Hypothalamus (tissue), 51 donors: ENCODE measurements at places on chromosomes 1 and 21.

- DNase-seq: no peak
Measured at GRCh38 chr1:227559499-227559898, 3.9 kb upstream of the ZNF678 start.

DNA sequence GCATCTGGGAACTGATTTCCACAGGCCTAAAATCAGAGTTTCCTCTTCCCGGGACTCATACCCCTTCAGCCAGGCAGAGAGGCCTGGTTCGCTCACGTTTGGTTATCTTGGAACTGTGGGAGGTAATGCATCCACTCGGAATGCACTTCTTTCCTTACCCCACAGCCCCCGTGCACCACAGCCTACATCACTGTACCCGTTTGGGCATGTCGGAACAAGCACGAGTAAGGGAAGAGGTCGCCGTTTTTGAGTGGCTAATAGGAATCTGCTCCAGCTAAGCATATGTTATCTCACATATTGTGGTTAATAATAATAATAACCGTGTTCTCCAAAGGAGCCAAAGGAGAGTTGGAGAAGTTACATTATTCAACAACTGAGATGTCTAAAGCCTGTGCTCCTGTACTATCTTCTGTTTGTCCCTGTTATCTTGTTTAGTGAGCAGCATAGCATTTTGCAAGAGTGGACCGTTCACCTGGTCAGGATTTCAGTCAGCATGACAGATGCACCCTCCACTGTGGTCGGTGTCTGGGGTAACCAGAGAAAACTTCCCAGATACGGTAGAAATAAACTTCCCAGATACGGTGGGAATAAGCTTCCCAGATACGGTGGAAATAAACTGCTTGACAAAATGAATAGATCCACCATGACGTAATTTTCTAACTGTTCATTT is 198.6 kb downstream of the SDCCAG8 start:
- no peak for DNase-seq

DNA sequence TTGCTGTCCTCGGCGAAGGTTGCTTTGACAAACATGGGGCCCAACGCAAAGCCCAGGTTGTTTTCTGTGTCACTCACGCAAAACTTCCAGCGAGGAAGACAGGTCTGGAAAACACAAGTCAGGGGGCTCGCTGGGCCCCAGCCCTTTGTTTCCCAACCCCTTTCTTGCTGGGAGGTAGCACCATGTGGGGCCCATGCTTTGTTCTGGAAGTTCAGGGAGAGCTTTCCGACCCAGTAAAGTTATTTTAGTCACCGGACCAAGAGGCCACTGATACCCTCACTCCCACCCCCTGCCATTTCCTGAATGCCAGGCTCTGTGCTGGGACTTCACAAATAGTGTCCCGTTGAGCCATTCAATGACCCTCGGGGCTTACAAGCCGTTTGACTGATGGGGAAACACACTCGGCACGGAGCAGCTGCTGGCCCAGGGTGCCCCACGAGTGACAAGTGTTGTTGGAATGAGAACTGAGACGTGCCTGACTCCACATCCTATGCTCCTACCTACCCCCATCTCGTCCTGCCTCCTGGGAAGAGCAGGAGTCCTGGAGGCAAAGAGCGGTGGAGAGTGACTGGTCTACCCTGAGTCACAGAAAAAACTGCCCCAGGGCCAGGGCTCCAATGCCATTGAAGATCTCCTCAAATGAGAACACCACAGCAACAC is 52.0 kb downstream of the ECE1 start:
- no peak for DNase-seq

GRCh38 chr1:200207711-200208126 is 180.2 kb downstream of the NR5A2 start:
- no peak for DNase-seq

- DNase-seq: no peak
Measured at GRCh38 chr1:205274041-205274691, 46.4 kb downstream of the TMCC2 start.

DNA sequence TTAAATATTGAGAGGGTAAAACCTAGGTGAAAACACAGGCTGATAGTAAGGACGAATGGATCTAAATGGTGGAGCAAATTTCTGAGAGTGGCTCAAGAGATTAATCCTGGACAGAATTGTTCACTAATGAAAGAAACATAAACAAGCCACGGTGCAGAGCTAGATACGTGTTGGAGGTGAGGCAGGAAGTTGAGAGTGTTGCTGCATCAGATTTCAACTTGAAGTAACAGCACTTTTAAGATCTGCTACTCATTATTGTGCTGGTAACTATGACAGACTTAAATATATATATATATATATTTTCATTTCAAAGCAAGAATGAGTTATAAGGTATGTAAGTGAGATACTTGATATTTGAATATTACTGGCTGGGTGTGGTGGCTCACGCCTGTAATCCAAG is 64.9 kb downstream of the PTGS2 start:
- DNase-seq: no peak

GRCh38 chr1:194442901-194443575 is 1256.6 kb upstream of the B3GALT2 start:
- no peak for DNase-seq

DNA sequence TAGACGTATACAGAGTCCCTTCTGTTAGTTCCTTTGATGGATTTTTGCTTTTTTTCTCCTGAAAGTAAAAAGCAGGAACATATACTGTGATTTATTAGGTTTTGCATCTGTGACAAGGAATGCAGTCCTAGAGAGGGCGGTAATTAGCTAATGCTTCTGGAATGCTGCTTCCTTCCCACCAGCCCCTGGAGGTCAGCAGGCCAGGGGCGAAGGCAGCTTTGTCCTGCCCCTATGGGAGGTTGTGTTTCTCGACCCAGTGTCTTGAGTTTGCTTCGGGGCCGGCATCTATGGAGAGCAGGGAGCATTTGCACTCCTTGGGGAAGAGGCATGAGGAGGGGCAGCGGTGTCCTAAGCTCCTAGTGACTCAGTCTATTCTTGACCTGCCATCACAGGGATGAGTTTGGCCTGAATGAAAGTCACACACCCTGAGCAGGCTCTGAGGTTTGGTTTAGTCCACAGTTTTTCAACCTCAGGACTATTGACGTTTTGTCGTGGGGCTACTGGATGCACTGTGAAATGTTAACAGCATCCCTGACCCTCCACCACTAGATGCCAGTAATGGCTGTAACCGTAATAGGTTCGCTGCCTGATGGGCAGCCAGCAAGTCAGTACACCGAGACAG is 85.0 kb upstream of the KCNJ15 start:
- no peak for DNase-seq

DNA sequence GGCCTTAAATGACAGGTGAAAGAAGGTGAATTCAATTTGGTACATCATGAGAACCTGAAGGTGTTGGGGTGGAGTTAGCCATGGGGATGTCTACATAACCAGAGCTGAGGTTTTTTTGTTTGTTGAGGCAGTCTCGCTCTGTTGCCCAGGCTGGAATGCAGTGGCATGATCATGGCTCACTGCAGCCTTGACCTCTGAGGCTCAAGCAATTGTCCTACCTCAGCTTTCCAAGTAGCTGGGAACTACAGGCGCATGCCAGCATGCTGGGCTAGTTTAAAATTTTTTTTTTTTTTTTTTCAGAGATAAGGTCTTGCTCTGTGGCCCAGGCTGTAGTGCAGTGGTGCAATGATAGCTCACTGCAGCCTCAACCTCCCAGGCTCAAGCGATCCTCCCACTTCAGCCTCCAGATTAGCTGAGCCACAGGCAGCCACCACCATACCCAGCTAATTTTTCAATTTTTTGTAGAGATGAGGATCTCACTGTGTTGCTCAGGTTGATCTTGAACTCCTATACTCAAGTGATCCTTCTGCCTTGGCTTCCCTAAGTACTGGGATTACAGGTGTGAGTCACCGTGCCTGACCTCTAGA is 1.9 kb upstream of the MPZ start:
- DNase-seq: no peak

DNA sequence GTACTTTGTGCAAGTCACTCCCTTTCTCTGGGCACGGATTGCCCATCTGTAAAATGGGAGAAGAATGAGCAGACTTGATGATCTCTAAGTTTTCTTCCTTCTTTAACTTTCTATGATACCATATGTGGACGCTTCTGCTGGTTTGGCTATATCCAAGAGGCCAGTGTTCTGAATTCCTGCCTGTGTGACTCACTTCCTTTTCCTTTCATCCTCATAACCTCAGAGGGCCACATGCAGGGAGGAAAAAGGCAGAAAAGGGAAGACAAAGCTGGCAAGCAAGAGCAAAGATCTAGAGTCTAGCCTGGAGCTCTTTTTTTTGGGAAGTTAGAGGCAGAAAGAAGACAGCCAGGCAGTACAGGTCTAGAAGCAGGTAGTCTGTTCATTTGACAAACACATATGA is 151.2 kb downstream of the OMA1 start:
- DNase-seq: no peak

- no peak for DNase-seq
Measured at GRCh38 chr1:210397681-210398080, 69.0 kb downstream of the HHAT start.

GRCh38 chr1:22677931-22678896 is 25.2 kb downstream of the C1QB start:
- DNase-seq: no peak

DNA sequence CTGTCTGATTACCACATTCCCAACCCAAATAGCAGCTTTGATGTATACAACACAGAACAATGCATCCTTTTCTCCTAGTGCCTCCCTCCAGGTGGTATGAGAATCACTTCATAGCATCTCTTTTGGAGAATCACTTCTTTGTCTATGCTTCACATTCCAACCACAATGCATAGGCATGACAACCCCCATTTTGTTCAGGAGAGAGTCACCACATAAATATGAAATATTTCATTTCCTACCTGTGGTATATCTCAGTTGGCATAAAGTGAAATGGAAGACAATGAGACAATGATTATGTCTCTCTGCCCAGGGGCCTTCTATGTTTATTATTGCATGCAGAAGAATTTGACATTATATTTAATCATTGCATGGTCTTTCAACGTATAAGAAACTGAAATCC is 112.2 kb downstream of the BRINP2 start:
- no peak for DNase-seq

- no peak for DNase-seq
Measured at GRCh38 chr21:46202592-46203202, 18.4 kb upstream of the SPATC1L start.

- no peak for DNase-seq
Measured at GRCh38 chr1:221756830-221757551, 15.1 kb upstream of the DUSP10 start.

GRCh38 chr1:59695252-59695651 is 119.5 kb upstream of the HOOK1 start:
- DNase-seq: no peak

- no peak for DNase-seq
Measured at GRCh38 chr1:248681651-248682050, 20.9 kb downstream of the OR14I1 start.

DNA sequence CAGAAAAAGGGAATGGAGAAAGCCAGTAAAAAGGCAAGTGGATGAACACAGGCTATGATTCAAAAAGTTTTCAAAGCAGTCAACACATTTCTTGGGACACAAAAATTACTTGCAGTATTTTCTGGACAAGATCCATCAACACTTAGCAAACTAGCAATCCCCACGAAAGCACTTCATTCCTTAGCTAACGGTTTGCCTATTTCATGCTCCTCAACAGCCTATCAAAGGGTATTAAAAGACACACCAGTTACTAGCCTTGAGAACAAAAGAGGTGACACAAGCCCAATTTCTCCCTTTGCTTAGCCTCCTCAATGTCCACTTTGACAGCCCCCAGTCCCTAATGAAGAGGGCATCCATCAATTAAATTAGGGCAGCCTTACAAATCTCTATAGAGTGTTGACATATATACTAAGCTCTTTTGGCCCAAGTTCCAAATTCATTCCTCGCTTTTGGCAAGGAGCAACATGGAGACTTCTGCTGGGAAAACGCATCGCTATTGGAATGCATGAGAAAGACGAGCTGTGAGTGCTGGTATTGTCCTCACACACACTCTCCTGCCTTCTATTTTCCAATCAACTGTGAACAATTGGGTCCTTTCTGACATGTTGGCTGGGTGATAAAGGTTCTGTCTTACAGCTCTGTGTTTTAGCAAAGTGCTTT is 180.0 kb downstream of the TNR start:
- no peak for DNase-seq

DNA sequence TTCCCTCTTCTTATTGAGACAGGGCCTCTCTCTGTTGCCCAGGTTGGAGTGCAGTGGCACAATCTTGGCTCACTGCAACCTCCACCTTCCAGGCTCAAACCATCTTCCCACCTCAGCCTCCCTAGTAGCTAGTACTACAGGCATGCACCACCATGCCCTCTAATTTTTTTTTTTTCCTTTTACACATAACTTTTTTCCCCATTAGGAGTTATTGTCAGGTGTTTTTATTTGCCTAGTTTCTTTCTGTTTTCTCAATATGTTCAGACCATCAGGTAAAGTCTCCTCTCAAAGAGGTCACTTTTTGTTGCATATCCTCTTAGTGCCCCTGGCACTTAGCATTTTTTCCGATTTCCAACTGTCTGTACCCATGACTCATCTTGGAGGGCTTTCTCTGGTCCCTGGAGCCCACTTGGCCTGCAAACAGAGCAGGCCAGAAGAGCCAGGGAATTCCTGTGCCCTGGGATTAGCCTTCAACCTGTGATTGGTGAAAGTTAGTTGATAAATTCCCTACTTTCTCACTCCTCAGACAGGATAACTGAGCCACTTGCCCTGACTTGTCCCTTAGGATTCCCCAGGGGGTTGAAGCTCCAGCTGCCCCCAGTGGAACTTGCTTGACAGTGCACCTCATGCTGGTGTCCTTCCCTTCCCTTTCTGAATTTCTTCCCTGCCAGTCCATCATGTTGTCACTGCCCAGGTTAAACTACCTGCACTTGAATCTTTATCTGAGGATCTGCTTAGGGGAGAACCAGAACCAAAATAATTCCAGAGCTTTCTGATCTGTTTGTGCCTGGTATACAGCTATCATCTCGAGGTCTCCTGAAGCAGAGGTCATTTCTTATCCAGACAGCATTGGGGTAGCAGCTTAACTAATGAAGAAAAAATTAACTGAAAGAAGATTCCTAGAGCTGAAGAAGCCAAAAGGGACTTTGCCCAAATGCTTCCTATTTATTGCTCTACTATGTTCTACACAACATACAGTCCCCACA is 2.4 kb downstream of the NTPCR start:
- DNase-seq: no peak

DNA sequence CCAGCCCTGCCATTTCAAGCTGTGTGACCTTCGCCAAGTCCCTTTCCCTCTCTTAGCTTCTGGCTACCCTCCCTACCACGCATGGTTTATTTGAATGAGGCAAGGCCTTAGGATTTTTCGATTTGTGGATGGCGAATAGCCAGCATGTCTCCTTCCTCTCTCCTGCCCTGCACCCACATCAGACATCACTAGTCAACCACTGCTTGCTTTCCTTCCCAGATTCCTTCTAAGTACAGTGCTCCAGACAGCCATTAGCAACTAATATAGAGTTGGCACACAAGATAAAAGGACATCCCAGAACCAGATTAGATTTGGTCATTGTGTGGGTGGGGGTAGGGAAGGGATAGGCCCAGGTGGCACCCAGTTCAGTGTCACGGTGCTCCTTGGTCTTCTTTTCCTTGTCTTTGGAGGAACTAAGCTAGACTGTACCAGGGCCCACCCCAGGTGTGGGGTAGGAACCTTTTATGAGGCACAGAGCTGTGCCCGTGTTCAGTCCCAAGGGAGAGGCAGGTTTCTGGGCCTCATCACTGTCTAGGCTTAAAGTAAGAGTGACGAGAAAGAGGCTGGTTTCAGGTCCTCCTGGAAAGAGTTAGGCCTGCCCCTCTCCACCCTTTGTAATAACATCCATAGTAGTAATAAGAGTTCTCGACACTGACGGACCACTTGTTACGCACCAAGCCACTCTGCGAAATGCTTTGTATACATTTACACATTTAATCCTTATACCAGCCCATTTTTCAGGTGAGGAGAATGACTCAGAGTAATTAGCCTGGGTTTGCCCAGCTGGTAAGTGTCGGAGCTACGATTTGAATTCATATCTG is 8.6 kb downstream of the ALPL start:
- no peak for DNase-seq

GRCh38 chr1:201039876-201040275 is 16.4 kb upstream of the KIF21B start:
- DNase-seq: no peak
